ENCODE measurements at places on chromosomes 16 and 17.

GRCh38 chr17:77597418-77598240, 360.9 kb upstream of the TNRC6C start:
- no peaks in the 10 kb centered on the region for H3K36me3 ChIP-seq
- no peak for DNase-seq
- H3K4me3 ChIP-seq: no peak overlapping the region
- H3K4me1 ChIP-seq: no peaks in the 10 kb centered on the region
- H3K27ac ChIP-seq: no peak overlapping the region
- H3K27me3 ChIP-seq: no peaks in the 10 kb centered on the region

GRCh38 chr17:1861391-1862010, 31.7 kb downstream of the RPA1 start:
- peaks cover 12% of the 10 kb centered on the region for H3K36me3 ChIP-seq
- H3K27me3 ChIP-seq: no peaks in the 10 kb centered on the region
- no peaks in the 10 kb centered on the region for H3K4me1 ChIP-seq
- no peak overlapping the region for H3K27ac ChIP-seq

- no peak overlapping the region for H3K27ac ChIP-seq
- no peaks in the 10 kb centered on the region for H3K4me1 ChIP-seq
- peaks cover 30% of the 10 kb centered on the region for H3K27me3 ChIP-seq
- H3K36me3 ChIP-seq: no peaks in the 10 kb centered on the region
- H3K4me3 ChIP-seq: no peak overlapping the region
Measured at GRCh38 chr16:87540897-87541146, 48.0 kb upstream of the ZCCHC14 start.

DNA sequence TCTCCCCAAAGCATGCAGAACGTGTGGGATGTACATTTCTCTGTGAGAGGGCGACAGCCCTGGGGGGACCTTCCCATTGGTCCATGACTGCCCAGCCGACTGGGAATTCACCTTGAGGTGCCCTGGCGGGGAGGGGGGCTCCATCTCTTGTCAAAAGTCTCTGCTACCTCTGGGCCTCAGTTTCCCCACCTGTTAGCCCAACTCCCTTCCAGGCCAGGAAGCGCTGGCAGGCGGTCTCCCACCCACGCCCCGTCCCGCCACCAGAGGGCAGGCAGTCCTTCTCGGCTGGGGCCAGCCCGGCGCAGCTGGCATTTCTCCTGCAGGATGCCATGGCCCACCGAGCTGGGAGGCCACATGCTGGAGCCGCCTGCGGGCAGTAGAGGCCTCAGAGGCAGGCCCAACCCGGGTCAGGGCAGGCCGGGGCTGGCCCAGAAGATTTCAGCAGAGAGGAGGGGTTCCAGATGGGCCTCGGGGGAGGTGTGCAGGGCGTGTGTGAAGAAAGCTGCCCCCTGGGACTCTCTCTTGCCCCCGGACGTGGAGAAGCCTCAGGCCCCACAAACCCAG, 16.6 kb downstream of the CD7 start:
- H3K4me1 ChIP-seq: peaks cover 82% of the 10 kb centered on the region
- no peaks in the 10 kb centered on the region for H3K36me3 ChIP-seq
- H3K27ac ChIP-seq: peak overlapping the region; percentile 15
- H3K4me3 ChIP-seq: no peak overlapping the region
- H3K27me3 ChIP-seq: no peaks in the 10 kb centered on the region
- no peak for DNase-seq

- H3K4me3 ChIP-seq: no peak overlapping the region
- H3K27me3 ChIP-seq: peaks cover 8% of the 10 kb centered on the region
- peak; percentile 42 for DNase-seq
- no peaks in the 10 kb centered on the region for H3K4me1 ChIP-seq
Measured at GRCh38 chr16:87635541-87636049, 33.3 kb downstream of the JPH3 start.

- no peak overlapping the region for H3K4me3 ChIP-seq
- no peak for DNase-seq
- no peaks in the 10 kb centered on the region for H3K27me3 ChIP-seq
Measured at GRCh38 chr16:10447289-10447688, 61.4 kb downstream of the ATF7IP2 start.

GRCh38 chr17:38602956-38603785, 2.6 kb downstream of the SRCIN1 start:
- H3K4me1 ChIP-seq: peaks cover 13% of the 10 kb centered on the region
- H3K4me3 ChIP-seq: no peak overlapping the region
- peaks cover 96% of the 10 kb centered on the region for H3K27me3 ChIP-seq
- no peak overlapping the region for H3K27ac ChIP-seq
- no peaks in the 10 kb centered on the region for H3K36me3 ChIP-seq

All from thymus (tissue), 14 donors.